AML-193 (cell line): ENCODE measurements at places on chromosomes 16 and 17.

- no peak for DNase-seq
Measured at GRCh38 chr17:39631403-39631802, 4.7 kb downstream of the PPP1R1B start.

DNA sequence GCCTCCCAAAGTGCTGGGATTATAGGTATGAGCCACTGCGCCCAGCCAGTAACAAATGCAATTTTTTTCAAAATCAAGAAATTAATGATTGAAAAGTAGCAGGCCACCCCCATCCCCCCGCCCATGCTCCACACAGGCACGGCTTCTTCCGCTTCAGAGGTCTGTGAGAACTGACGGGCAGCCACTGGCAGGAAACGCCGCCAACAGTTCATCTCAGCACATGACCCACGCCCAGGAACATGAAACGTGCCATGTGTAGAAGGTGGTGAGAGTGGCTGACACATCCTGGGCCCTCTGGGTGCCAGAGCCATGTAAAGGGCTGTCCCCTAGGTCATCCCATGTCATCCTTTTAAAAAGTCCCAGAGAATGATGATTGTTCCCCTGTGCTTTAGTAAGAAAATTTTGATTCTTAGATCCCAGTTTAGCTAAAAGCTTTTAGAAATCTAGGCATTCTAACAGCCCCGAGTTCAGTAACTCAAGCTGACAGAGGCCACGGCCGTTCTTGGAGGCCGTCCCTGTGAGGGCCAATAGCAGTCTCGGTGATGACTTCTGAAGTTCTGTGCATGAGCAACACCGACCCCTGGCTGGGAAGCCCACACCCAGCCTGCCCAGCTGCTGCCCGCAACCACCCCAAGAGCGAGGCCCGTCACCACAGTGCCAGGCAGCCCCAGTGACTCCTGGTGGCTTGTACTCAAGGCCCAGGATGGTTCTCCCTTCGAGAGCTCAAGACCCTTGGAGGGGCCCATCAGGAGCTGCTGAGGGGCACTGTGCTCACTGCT is 52.1 kb downstream of the KLHDC4 start:
- no peak for DNase-seq

GRCh38 chr17:45790296-45790922 is 6.3 kb downstream of the CRHR1 start:
- DNase-seq = no peak

DNA sequence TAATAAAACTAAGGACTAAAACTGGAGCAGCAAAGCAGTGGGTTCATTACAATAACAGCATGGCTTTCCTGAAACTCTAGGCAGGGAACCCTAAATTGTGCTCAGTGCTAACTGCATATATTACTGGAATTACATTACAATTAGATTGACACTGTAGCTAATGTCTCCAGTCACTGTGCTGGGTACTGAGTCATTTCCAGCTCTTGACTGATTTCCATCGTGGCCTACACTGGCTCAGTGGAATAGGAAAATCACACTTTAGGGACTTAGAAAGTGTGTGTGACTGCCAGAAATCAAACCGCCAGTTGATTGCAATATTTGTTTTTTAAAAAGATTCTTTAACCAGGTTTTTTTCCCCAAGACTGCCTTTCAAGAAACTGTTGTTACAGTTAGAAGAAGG is 1447.4 kb upstream of the GOT2 start:
- no peak for DNase-seq

GRCh38 chr16:57601801-57602478 is 26.5 kb upstream of the ADGRG1 start:
- no peak for DNase-seq
